NCI-H1930 (cell line): ENCODE measurements at places on chromosomes 5 and 9.

DNA sequence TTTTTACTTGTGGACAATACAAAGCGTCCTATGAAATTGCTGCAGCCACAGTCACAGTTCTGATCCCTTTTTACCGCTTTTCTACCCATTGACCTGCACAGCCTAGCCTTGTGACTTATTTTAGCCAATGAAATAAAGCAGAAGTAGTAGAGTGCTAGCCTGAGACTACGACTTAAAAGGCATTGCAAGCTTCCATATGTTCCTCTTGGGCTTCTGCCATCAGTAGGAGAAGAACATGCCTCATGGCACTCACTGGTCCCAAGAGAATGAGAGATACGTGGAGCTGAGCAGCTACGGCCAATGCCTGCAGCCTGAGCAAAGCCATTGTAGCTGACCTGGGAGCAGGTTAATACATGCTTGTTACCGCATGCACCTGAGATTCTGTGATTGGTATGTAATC lies 416.6 kb upstream of the CLINT1 start:
- DNase-seq: no peak

DNA sequence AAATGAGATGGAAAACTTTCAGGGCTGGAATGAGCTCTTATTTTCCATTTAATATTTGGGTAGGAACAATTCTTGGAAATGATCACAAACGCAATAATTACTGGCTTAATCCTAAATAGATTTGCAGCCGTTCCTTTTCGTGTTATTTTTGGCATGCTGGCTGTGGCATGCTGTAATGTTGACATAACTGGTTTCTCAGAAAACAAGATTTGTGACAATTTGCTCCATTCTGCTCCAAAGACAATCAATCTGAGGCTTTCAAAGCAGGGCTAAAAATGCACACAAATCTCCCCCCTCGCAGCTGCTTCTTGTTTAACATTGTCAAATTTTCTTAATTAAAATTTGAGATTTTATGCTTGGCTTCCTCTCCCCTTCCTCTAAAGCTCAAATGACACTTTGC lies 151.2 kb downstream of the TTC39B start:
- DNase-seq: no peak

GRCh38 chr5:118980438-118980837 lies 7.9 kb downstream of the DTWD2 start:
- DNase-seq: no peak

DNA sequence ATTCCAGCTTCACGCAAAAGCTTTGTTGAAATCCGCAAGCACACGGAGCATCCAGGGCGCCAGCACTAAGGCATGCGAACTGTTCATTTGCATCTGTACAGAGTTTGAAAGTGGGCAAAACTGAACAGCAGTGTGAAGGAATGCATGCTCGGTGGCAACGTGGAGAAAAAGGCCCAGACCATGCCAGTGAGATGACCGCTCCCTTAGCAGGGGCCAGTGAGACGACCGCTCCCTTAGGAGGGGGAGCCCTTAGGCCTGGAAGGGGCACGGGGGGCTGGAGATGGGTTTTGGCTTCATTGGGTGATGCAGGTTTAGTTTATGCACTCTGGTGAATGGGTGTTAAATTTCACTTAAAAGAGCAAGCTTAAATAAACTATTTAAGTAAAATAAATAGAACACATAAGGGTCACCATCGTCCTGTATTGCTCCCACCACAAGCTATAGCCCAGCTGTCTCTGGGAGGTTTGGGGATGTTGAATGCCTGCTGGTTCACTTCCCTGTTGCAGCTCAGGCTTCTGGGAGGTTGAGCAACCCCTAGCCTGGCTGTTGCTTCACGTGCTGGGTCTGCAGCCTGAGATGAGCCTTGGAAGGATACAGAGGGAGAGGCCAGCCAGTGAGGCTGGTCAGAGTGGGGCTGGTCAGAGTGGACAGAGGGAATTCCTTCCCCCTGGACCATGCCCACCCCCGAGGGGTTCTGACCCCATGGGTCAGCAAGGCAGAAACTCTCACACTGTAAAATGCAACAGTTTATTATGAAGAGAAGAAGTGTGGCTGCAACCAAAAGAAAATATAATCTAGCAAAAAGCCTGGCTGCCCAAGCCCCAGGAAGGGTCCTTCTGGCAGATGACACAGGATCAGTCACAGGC lies 4.6 kb upstream of the FCN1 start:
- no peak for DNase-seq

GRCh38 chr9:35570709-35571504 lies 34.2 kb upstream of the TESK1 start:
- no peak for DNase-seq

DNA sequence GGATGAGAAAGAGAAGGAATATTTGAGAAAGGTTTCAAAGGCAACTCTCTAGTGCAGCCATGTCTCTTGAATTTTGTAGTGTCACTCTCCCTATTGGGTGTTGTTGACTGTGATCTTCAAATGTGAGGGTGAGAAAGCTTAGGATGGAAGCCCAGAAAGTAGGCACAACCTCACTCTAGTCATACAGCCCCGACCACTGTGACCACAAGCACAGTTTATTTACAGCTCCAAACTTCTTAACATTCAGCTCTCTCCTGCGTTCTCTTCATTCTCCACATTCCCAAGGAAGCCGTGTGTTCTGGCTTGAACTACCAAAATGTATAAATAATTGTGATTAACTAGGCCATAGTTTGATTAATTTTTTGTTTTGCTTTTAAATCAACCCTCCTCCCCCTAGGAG lies 542.9 kb downstream of the LRRC70 start:
- no peak for DNase-seq

- DNase-seq: no peak
Measured at GRCh38 chr9:5425006-5425628, 12.6 kb downstream of the PLGRKT start.

DNA sequence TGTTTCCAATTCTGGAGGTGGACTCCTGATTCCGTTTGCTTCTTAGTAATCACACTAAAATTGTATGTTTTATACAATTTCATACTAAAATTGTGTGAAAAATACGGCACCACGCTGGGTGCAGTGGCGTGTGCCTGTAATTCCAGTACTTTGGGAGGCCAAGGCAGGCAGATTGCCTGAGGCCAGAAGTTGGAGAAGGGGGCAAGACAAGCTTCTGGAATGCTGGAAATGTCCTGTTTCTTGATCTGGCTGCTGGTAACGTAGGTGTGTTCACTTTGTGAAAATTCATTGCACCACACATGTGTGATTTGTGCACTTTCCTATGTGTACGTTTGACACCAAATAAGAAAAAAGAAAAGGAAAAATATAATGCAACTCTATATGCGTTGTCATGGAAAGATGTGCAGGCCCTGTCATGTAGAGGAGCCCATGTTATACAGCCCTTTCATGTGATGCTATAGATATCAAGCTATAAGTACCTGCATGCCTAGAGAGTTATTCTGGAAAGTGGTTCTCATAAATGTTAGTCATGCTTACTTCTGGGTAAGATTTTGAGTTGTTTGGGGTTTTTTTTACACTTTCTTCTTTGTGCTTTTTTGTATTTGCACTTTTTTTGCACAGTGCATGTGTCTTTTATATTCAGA lies 119.9 kb downstream of the TMEM174 start:
- DNase-seq: no peak

GRCh38 chr5:107330903-107331302 lies 339.8 kb downstream of the EFNA5 start:
- DNase-seq: no peak

DNA sequence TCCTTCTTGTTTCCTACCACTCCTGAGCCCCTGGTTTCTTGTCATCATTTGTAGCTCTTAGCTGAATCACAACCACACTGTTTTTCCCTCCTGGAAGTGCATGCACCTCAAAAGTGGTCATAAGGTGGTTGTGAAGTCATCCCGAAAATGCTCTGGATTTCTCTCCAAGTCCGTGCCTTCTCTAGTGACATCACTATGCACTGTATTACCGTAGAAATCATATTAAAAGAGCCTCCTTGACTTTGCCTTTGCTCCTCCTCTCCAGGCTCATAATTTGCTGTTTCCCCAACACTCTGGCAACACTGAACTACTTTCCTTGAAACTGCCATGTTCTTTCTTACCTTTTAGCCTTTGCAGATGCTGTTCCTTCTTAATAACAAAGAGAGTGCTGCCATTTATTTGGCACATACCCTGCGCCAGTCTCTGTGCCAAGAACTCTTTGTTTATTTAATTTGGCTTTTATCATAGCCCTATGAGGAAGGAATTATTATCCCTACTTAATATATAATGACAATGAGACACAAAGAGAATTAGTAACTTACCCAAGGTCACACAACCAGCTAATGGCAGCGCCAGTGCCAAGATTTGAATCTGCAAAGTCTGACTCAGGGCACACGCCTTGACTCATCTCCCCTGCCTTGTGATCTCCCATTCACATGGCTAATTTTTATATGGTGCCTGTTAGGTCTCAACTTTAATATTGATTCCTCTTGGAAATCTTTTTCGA lies 115.4 kb downstream of the KIF4B start:
- DNase-seq: no peak

- no peak for DNase-seq
Measured at GRCh38 chr5:175588709-175589429, 69.0 kb upstream of the HRH2 start.

GRCh38 chr9:4413856-4414255 lies 76.4 kb upstream of the SLC1A1 start:
- no peak for DNase-seq

DNA sequence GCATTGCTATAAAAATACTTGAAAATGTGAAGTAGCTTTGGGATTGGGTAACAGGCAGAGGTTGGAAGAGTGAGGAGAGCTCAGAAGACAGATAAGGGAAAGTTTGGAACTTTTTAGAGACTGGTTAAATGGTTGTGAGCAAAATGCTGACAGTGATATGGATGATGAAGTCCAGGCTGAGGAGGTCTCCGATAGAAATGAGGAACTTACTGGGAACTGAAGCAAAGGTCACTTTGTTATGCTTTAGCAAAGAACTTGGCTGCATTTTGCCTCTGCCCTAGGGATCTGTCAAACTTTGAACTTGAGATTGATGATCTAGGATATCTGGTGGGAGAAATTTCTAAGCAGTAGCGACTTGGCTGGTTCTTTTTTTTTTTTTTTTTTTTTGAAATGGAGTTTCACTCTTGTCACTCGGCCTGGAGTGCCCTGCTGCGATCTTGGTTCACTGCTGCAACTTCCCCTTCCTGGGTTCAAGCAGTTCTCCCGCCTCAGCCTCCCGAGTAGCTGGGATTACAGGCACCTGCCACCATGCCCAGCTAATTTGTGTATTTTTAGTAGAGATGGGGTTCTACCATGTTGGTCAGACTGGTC lies 998.9 kb downstream of the TLE1 start:
- DNase-seq: no peak

GRCh38 chr9:76949865-76950264 lies 44.0 kb upstream of the PRUNE2 start:
- no peak for DNase-seq
